ENCODE measurements at places on chromosomes 13 and 19. TPM values are rescaled to one million over a fixed set of nuclear protein-coding genes. Genes with fewer than 3 reads are reported as not detected.

Gene SHISA2
- total RNA-seq: not detected

Gene CYP2F1
- total RNA-seq: not detected

Gene WTIP
- total RNA-seq: 0.53 TPM

Gene ABCC4
- 35.8 TPM for total RNA-seq

Gene WDR88
- not detected for total RNA-seq

Gene CERS1
- 1.5 TPM for total RNA-seq
